ENCODE measurements at places on chromosomes 2 and 18.

DNA sequence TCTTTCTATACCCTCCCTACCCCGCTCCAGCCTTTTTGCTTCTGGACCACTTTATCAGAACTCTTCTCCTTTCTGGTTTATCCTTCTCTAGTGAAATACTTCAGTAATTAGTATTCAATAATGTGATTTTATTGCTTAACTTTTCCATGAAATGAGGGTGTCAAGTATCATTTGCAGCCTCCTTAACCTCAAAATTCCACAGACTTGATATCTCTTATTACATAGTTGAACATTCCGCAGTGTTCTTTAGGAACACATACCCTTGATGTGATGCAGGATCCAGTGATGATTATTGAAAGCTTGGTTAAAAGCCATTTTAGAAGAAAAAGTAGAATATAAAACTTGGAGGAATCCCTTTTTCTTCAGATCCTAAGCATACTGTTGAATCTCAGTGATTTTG lies 94.8 kb downstream of the GREB1L start:
- no peak for DNase-seq

GRCh38 chr2:171191021-171191420 lies 30.3 kb upstream of the TLK1 start:
- DNase-seq = no peak

DNA sequence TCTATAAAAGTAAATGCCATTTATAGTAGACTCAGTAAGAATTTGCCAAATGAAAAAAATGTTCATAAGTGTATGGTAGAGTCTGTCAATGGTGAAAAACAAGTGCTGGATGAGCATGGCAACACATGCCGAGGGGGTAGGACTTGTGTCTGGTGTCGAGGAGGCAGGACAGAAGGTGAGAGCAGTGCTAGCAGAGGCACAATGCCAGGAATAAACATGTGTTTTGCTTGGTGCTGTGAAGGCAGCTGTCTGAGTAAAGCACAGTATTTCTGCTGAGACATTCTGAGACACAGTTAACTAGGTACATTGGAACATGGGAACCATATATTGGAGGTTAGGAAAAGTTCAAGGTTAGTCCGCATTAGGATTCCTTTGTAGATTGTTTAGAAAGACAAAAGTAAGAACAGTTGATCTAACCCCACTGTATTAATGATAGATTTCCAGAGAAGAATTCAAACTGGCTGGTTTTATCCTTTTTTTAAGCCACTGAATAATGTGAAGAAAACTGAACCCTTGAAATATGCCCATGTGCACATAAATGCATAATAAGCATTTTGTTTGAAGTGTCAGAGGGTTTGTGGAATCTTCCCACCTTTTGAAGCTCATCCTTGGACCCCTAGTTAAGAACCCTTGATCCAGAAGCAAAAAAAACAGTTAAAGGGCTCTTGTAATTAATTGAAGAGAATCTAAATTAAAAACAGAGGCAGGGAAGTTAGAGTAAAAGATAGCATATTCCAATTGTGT lies 7.1 kb downstream of the RBM45 start:
- DNase-seq = no peak

- DNase-seq = no peak
Measured at GRCh38 chr2:2942225-2942624, 435.4 kb downstream of the EIPR1 start.

- peak; percentile 77 for DNase-seq
Measured at GRCh38 chr2:233267516-233268245, 16.2 kb downstream of the ATG16L1 start.

DNA sequence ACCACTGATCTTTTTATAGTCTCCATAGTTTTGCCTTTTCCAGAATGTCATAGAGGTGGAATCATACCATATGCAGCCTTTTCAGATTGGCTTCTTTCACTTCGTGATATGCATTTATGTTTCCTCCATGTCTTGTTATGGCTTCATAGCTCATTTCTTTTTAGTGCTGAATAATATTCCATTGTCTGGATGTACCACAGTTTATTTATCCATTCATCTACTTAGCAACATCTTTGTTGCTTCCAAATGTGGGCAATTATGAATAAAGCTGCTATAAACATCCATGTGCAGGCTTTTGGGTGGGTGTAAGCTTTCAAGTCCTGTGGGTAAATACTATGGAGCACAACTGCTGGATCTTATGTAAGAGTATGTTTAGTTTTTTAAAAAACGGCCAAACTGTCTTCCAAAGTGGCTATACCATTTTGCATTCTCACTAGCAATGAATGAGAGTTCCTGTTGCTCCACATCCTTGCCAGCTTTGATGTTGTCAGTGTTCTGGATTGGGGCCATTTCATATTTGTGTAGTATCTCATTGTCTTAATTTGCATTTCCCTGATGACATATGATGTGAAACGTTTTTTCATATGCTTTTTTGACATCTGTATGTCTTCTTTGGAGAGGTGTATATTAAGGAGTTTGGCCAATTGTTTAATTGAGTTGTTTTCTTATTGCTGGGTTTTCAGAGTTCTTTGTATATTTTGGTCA lies 20.6 kb downstream of the STPG4 start:
- DNase-seq = no peak

DNA sequence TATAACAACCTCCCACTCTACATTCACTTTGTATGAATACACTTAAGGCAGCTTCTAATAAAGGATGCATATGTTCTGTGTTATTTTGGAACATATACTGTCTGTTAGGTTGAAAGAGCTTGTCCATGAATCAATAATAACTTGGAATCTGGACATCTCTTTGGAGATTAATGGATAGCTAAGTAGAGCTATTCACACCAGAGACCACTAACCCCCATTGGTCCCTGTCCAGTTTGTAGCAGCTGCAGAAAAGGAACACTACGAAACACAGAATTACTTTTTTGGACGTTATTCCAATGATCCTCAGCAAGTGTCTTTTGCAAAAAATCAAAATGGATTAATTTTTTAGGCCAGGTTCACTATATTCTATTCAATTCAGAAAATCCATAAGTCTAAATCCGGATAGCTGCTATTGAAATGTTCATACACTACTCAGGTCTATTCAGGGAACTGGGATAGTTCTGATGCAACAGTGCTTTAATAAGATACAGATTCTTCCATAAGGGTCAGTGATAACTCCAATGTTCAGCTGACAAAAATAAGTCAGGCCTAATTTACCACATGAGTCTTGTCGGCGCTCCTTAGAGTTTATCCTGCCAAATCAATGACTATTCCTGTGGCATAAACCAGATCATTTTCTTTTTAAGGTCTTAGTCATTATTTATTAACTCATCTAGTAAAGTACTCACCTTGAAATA lies 44.2 kb downstream of the NRXN1 start:
- no peak for DNase-seq

All from effector CD4-positive, alpha-beta T cell (primary cell).